Activated CD4-positive, alpha-beta T cell treated with anti-CD3 and anti-CD28 coated beads, Interleukin-10, Interleukin-2, amounts not matched to agents 100 ng/mL and 50 ng/mL, durations not matched to agents 16 hours and 8 hours (primary cell): ENCODE measurements at places on chromosomes 1 and 21.
A peak's percentile ranks its signal among the peaks of the same experiment; 100 is the strongest.

DNA sequence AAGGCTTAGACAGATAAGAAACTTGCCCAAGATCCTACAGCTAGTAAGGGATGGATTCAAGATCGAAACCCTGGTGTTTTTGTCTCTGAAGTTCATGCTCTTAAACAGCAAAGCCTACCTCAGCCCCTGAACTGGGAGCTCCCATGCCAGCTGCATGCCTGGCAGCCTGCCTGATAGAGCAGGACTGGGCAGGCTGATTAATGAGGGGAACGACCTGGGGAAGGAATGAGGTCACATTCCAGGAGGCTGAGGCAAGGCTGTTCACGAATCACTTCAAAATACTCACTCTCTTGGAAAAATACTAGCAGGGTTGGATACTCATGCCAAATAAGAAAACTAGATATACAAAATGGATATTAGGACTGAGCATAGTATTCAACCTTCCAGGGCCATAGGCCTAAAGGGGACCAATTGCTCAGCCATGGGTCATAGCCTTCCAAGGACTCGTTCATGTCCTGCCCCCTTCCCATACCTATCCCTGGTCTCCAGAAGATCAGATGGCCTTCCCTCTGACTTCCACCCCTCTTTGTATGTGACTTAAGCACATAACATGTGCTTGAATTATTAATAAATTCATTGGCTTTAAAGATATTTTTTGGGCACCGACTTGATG is 15.6 kb upstream of the TACSTD2 start:
- no peak for DNase-seq

DNA sequence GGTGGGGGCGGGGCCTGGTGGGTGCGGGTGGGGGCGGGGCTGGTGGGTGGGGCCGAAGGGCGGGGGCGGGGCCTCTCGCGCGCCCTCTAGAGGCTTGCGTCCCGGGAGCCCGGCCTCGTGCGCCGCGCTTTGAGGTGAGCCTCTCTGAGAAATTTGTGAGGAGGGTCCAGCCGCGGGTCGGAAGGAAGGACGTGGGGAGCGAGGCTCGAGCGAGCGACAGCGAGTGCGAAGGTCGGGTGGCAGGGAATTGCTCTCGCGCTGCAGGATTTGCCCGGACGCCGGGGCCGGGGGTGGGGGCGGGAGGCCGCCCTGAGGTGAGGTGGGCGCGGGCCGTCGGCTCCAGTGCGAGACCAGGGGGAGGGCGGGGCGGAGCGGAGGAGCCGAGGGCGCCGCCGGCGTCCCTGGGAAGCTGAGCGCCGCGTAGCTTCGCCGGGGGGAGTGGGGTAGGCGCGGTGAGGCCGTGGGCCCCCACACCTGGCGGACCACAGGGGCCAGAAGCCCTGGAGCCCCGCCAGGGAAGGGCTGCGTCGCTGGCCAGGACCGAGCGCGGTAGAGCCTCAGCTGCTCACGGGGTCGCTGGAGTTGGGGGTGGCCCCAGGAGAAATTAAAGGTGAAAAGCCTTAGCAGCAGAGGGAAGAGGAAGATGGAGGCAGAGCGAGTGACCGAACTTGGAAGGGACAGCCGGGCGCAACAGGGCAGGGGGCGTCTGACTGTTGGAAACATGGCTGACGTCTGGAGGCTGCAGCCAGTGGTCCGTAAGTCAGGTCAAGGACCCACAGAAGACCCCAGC is 754 bp upstream of the LSS start:
- no peak for DNase-seq

- DNase-seq: no peak
Observed at GRCh38 chr1:102941366-102941947, 166.9 kb downstream of the COL11A1 start.

- DNase-seq: no peak
Observed at GRCh38 chr1:235327559-235328270, at the start of gene ARID4B. ARID4B (minus strand) TSS chr1:235328179; CDS start chr1:235326919, 1,260 bp downstream.

- no peak for DNase-seq
Observed at GRCh38 chr21:41188486-41189149, 20.7 kb downstream of the BACE2 start.

- peak; percentile 21 for DNase-seq
Observed at GRCh38 chr1:23664837-23665795, 26.5 kb upstream of the RPL11 start.

GRCh38 chr21:46636181-46636512 is 673 bp downstream of the PRMT2 start:
- no peak for DNase-seq

GRCh38 chr1:53536606-53537005 is 77.4 kb downstream of the DMRTB1 start:
- DNase-seq: no peak

GRCh38 chr1:64335636-64336035 is 132.2 kb downstream of the UBE2U start:
- no peak for DNase-seq

- DNase-seq: no peak
Observed at GRCh38 chr1:67942274-67942673, 108.2 kb downstream of the DIRAS3 start.

GRCh38 chr21:28745131-28746016 is 247.3 kb downstream of the LTN1 start:
- peak; percentile 82 for DNase-seq

GRCh38 chr21:44836666-44837471 is 19.0 kb upstream of the SUMO3 start:
- no peak for DNase-seq

GRCh38 chr21:15627011-15627410 is 102.8 kb upstream of the USP25 start:
- no peak for DNase-seq

- DNase-seq: no peak
Observed at GRCh38 chr1:167774710-167775109, 52.9 kb downstream of the MPZL1 start.

GRCh38 chr1:192805832-192806323 is 3.0 kb upstream of the RGS2 start:
- DNase-seq: peak; percentile 92

DNA sequence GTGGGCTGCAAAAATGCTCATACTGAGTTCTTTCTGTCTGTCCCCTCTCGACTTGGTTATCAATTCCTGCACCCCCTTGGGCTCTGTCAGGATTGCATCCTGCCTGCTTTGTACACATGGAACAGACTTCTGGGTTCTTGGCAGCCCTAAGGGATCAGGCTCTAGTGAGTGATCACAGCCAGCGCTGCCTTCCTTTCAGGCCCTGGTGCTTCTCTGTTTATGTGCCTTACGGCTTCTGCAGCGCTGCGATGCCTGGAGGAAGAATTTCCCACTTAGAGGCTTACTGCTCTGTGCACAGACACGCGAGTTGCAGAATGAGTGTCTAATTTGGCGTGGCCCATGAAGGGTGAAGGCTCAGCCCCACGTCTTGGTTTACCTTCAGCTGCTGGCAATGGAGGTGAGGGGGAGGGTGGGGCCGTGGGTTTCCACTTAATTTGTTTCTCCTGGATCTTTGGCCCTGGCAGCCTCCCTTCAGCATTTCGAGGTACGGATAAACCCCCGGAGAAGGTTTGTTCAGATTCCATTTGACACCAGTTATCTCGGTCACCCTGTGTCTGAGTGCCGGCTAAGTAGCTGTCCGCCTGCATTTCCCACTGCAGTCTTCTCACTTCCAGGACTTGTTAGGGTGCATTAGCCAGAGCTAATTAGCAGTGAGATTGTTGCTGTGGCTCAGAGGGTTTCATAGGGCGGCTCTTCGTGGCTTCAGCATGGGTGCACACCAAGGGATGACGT is 227.3 kb downstream of the DYRK1A start:
- no peak for DNase-seq

GRCh38 chr1:189977184-189977583 is 500.5 kb downstream of the BRINP3 start:
- no peak for DNase-seq
